ENCODE measurements at places on chromosomes 11 and 22. TPM values are rescaled to one million over a fixed set of nuclear protein-coding genes. Genes with fewer than 3 reads are reported as not detected.

OR8K3 gene
- not detected for polyA plus RNA-seq

PRR33 gene
- 1.0 TPM for polyA plus RNA-seq

SCO2 gene
- polyA plus RNA-seq = 8.7 TPM

SMCO4 gene
- 36.4 TPM for polyA plus RNA-seq

SELENOM gene
- 5.2 TPM for polyA plus RNA-seq

PGA5 gene
- not detected for polyA plus RNA-seq

NOX4 gene
- polyA plus RNA-seq = not detected

All from GM12878 (cell line).